Stimulated activated CD8-positive, alpha-beta memory T cell treated with anti-CD3 and anti-CD28 coated beads, Interleukin-7, amount 100 ng/mL, for 1 hour (primary cell): ENCODE measurements at places on chromosomes 1 and 21.

GRCh38 chr1:236848274-236848923 is 53.3 kb downstream of the MTR start:
- DNase-seq, result no peak

GRCh38 chr21:40534886-40535285 is 312.1 kb downstream of the DSCAM start:
- DNase-seq, result no peak

DNA sequence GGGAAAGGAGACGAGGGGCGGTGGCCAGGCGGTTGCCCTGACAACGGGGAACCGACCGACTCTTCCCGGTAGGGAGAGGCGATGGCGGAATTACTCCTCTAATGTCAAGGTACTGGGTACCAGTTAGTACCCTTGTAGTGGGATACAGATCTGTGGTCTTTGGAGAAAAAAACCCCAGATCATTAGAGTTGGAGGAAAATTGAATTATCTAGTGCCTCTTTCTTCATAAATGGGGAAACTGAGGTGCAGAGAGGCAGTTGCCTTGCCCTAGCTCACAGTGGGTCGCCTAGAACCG is 545 bp upstream of the PEF1 start:
- no peak for DNase-seq

- DNase-seq, result no peak
Measured at GRCh38 chr1:220800262-220800661, 13.5 kb downstream of the MTARC1 start.

GRCh38 chr1:59560807-59561450 is 253.8 kb upstream of the HOOK1 start:
- DNase-seq, result no peak

- no peak for DNase-seq
Measured at GRCh38 chr1:168135921-168136708, 615 bp downstream of the GPR161 start.
